COR-L47 (cell line): ENCODE measurements at places on chromosomes 7 and 10.

- no peak for DNase-seq
Observed at GRCh38 chr10:95220539-95220938, 26.5 kb downstream of the ACSM6 start.

- no peak for DNase-seq
Observed at GRCh38 chr7:134962270-134962780, 24.0 kb upstream of the AGBL3 start.

GRCh38 chr7:36712015-36712414 is 12.3 kb downstream of the AOAH start:
- no peak for DNase-seq

DNA sequence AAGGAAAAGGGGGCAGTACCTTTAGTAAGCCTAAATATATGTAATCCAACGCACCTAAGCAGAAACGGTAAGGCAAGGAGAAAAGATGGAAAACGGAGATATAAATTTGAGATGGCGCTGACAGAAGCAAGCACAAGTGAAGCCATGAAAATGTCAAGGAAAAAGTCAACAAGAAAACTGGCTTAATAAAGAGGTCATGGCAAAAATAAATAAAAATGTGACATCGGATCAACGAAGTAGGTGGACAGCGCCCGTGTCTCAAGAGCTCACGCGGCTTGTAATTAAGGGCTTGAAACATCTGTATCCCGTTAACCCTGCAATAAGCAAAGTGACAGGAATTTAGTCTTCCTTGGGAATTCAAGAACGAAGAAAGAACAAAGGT is 611 bp downstream of the NDUFA5 start:
- DNase-seq = no peak

DNA sequence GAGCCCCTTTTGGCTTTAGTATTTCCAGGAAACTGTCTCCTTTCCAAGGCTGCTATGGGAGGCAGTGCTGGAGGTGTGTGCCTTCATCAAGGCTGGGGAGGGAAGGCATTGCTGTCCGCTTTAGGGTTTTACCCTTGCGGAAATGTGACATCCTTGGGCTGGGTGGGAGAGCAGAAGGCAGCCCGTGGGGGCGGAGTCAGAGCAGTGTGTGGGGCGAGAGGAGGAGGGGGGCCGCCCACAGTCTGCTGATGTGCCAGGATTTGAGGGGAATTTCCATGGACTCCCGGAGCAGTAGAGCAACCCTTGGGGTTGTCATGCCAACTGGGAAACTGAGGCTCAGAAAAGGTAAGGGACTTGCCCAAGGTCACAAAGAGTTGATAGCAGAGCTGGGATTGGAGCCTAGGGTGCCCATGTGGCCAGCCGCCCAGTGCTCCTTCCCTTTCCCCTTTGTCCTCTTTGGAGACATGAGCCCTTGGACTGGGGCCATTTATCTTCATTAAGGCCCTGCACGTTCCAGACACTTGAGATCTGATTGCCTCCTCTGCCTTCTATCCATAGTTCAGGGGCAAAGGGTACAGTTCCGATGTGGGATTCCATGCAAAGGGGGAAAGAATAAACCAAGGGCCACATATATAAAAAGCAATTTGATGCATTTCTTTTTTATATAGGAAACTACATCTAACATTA is 22.2 kb downstream of the TSPAN15 start:
- DNase-seq = no peak

GRCh38 chr7:95245828-95246500 is 78.4 kb downstream of the PON1 start:
- DNase-seq = no peak

DNA sequence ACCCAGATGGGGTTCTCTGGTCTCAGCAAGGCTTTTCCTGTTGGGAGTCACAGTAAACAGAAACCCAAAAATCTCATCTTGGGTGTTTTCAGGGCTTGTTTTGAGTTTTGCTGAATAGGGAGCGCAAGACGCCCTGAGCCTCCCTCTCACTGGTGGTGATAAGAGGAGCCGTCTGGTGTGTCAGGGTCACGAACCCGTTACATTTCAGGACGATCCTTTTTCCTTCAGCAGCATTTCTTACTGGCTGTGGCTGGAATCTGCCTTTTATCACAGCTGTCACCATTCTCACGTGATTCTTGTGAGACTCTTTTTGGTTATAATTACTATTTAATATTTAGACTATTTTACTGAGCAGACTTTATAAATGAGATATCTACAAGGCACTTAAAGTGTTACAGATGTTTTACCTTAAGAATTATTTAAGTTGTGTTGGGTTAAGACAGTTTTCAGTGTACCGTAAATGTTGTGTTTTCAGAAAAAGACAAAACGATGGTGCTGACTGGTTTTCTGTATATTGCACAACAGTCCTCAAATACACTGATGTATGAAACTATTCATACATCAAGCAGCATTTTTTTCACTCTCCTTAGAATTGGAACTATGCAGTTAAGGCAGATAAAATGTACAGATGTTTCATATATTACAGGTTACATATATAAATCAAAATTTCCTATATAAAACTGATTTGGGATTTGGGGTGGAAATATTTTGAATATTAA is 2.2 kb upstream of the GET4 start:
- no peak for DNase-seq
